Upper lobe of left lung (tissue), 6 donors: ENCODE measurements at places on chromosomes 12 and 14. TPM values are rescaled to one million over a fixed set of nuclear protein-coding genes. Genes with fewer than 3 reads are reported as not detected.

Gene TMEM30B
- total RNA-seq = 40.3 TPM

Gene TMEM229B
- 8.4 TPM for total RNA-seq

DNA sequence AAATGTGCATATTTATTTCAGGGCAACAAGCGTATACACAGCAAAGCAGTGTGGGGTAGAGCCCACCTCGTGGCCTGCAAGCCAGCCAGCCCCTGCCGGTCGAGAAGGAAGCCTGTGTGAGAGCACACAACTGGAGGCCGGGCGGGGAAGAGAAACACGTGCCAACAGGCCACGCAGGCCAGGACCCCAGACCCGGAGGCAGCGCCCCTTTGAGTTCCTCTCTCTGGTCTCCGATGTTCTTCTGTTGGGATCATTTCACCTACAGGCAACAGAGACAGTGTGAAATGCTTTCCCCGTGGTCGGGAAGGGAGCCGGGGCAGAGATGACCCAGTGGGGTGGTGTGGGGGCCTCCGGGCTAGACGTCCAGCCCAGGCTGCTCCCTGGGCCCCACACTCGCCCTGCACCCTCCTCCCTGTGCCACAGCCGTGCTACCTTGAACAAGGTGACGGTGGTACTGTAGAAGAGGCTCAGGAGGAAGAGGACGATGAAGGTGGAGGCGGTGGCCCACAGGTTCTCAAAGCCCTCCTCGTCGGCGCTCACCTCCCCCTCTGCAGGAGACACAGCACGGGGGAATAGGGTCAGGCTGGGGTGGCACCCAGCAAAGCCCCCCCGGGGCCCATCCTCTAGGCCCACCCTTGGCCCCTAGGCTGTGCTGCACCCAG, 325.5 kb downstream of the TMEM121 start:
- no peaks in the 10 kb centered on the region for H3K27me3 ChIP-seq
- H3K4me1 ChIP-seq = no peaks in the 10 kb centered on the region
- no peak overlapping the region for H3K4me3 ChIP-seq

GRCh38 chr14:98937021-98937420, 335.0 kb downstream of the BCL11B start:
- no peaks in the 10 kb centered on the region for H3K36me3 ChIP-seq
- no peak overlapping the region for H3K27ac ChIP-seq
- H3K4me3 ChIP-seq = no peak overlapping the region

- peak overlapping the region; percentile 92 for H3K27ac ChIP-seq
- H3K27me3 ChIP-seq = no peaks in the 10 kb centered on the region
- peak overlapping the region; percentile 78 for H3K4me3 ChIP-seq
- peaks cover 18% of the 10 kb centered on the region for H3K4me1 ChIP-seq
- H3K36me3 ChIP-seq = no peaks in the 10 kb centered on the region
- no peak for DNase-seq
Observed at GRCh38 chr12:51082561-51083125, 753 bp downstream of the CSRNP2 start.
